ENCODE measurements at places on chromosomes 5 and 9.

DNA sequence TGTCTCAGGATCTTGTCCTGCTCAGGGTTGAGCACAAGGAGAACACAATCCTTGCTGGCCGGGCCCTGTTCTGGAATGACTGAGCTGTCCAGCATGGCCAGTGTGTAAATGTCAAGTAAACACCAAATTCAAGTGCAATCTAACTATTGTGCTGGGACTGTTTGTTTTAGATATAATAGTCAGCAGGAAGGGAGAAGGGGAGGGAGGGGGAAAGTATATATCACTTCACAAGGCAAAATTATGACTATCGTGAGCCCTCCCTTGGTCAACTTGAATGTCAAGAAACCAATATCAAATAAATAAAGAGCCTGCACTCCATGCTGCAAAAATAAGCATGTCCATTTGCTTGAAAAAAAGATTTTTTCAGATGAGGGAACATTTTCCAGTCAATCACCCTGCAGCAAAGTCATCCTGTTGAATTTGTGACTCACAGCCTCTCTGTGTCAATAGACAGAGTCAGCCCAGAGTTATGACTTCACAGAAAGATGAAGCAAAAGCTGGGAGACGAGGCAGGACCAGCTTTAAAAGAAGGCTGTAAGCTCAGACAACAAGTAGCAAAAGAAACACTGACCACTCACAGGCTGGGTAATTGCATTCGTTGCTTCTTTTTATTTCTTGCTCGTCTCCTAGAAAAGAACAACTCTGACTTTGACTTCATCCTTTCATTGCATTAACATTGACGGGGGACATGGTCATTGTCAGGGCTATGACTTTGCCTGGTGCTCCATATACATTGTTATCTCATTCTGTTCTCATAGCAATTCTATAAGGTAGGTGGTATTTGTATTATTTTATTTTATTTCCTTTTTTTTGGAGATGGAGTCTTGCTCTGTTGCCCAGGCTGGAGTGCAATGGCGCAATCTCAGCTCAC, 15.3 kb upstream of the KLF4 start:
- no peak for DNase-seq

- no peak for DNase-seq
Observed at GRCh38 chr9:83266666-83267496, 203.9 kb upstream of the RASEF start.

DNA sequence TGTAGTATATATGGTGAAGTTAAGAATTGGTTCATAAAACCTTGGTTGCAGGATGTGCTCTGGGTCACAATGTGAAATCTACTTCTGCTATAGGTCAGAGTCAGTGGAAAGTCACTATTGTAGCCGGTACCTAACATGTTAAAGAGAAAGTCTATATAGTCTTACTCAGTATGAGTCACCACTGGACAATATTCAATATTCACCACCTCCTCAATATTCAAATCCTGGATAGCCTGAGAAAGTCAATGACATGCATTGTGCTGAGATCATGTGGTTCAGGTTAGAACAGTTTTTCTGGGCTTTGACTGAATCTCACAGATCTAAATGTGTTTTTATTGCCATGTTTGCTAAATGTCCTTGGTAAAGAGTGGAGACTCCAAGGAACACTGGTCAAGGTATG, 108.8 kb downstream of the HMHB1 start:
- no peak for DNase-seq

DNA sequence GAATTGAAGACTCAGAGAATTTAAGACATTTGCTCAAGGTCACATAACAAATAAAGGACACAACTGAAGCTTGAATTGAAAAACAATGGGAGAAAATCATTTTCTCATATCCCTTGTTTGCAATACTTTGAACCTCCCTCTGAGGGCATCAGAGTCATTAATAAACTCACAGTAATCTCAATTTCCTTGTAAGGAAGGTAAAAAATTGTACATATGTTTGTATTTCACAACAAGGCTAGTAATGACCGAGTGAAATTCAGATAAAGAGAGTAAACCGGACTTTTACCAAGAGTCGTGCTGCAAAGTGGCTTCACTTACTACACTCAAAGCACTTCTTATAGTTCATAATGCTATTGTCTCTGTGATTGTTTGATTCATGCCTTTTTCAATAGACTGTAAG, 665.0 kb downstream of the NR2F1-AS1 start:
- no peak for DNase-seq

DNA sequence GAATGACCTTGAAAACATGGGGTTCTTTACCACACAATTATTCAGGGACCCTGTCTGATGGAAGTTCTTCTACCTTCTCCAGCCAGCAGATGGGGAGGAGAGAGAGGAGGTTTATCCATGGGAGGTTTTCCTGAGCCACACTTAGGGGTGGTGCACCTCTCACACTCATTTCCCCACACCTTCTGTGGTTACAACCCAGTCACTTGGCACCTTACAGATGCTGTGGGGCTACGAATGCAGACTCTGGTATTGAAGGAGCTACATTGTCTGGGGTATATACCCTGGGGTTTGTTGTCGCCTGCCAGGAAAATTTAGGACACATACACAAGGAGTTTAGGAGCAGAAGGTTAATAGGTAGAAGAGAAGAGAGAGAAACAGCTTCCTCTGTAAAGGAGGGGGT, 67.5 kb downstream of the F2RL2 start:
- no peak for DNase-seq

DNA sequence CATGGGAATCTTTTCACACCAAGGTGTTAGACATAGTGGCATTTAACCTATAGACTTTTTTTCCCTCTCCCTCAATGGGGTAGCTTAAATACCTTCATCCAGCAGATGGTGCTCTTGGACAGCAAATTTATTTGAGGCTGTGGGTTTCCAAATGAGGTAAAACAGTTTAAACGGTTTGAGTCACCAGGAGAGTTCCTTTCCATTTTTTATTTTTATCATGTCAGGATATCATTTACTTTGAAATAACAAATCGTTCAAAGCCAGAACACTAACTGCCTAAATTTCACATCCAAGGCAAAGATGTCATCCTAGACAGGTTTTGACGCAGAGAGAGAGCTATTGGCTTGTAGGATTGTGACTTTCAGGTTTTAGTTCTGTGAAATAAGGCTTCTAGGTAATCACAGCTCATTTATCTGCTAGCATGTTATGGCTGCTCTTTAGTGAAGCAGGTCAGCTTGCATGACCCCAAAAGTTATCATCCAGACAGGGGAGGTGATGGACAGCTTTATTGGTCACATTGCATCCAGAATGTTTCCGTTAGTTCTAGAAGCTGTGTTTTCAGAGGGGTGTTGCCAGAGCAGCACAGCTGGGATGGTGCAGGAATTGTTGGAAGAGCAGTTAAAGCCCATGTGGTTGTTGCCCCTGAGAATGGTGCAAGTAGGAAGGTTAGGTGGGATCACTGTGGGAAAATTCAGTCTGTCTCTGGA, 69.8 kb downstream of the KDM4C start:
- peak; percentile 25 for DNase-seq

- DNase-seq: peak; percentile 17
Observed at GRCh38 chr5:6686915-6687409, 26.3 kb upstream of the TENT4A start.

GRCh38 chr9:28270156-28270555, 696.9 kb upstream of the C9orf72 start:
- no peak for DNase-seq

DNA sequence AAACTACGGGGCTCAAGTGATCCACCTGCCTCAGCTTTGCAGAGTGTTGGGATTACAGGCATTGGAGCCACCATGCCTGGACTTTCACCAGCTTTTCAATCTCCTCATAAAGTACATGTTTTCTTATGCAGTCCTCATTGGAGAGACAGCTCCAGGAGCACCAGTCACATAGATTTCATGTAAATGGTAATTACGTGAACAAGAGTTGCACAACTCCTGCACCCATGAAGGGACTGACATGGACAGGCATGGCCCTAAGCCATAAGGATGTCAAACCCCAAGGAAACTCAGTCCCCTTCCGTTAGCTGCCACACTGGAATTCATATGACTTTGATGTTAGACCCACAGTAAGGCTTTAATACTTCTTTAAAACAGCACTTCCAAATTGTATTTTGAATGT, 7.6 kb upstream of the ADGRV1 start:
- no peak for DNase-seq

DNA sequence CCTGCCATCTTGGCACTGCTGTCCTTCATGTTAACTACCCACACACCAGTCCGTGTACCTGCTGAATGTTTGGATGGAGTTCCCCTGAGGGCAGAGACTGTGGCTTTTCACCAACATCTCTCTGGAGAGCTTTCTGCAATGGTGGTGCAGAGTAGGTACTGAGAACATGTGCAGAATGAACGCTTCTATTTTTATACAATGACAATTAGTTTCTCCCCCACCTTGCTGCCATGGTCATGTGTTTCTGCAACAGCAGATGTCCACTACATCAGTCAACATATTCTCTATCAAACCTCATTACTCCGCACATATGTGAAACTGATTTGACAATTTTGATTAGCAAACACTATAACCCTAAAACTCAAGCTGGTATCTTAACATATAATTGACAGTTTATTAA, 14.5 kb downstream of the PTCH1 start:
- DNase-seq: no peak

GRCh38 chr5:27494887-27495286, 456.5 kb upstream of the CDH9 start:
- DNase-seq: no peak

DNA sequence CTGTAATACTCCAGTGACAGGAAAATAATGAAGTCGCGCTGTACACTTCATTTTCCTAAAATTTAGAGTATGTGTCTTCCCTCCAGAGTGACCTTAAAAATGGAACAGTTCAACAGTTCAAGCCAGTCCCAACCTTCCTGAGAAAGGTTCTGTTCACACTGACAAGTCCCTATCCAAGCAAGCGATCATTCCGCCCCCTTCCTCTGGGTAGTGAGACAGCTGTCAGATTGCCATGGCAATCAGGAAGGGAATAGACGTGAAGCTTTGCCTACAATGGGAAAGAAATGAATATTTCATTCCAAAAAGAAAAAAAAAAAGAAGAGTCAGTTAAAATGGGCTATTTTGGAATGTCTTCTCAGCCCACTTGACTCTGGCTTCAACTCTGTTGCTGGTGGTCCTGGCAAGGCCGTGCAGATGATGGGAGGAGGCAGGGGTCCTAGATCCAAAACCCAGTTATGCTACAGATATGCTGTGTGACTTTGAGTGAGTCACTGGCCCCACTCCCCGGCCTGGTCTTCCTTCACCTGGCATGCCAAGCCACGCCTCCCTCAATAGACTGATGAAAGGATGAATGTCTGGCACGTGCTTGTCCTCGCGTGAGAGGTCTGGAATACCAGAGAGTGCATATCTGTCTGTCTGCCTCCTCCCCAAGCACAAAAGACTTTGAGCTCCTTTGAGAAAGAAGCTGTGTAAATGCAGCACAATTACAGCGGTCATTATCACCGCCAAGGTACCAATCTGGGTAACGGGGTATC, 165.8 kb upstream of the WWC1 start:
- DNase-seq: no peak

- no peak for DNase-seq
Observed at GRCh38 chr9:111454751-111455150, 29.4 kb downstream of the ECPAS start.

GRCh38 chr9:106892632-106893031, 29.7 kb downstream of the ZNF462 start:
- DNase-seq: peak; percentile 85

DNA sequence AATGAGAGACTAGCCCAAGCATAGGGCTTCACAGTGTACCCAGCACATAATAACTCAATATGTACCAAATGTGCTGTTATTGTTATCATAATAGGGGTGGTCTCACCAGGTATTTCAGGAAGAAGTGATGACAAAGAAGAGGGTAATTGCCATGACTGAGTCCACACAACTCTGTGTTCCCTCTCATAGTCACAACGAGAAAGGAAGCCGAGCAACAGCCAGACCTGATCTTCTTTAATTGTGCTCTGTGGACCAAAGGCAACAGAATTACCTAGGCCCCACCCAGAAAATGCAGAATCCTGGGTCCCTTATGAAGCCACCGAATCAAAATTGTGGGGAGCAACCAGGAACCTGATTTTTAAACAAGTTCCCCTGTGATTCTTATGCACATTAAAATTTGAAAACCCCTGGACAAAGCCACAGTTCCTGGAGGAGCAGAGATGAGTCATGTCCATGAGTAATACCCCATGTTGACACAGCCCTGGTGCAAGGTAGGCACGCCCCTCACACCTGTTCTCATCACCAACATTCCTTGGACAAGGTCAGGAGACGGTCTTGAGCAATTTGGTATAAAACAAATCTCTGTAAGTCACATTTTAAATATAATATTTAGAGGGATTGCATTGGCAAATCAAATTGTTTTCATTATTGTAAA, 5.2 kb downstream of the FGF1 start:
- no peak for DNase-seq

DNA sequence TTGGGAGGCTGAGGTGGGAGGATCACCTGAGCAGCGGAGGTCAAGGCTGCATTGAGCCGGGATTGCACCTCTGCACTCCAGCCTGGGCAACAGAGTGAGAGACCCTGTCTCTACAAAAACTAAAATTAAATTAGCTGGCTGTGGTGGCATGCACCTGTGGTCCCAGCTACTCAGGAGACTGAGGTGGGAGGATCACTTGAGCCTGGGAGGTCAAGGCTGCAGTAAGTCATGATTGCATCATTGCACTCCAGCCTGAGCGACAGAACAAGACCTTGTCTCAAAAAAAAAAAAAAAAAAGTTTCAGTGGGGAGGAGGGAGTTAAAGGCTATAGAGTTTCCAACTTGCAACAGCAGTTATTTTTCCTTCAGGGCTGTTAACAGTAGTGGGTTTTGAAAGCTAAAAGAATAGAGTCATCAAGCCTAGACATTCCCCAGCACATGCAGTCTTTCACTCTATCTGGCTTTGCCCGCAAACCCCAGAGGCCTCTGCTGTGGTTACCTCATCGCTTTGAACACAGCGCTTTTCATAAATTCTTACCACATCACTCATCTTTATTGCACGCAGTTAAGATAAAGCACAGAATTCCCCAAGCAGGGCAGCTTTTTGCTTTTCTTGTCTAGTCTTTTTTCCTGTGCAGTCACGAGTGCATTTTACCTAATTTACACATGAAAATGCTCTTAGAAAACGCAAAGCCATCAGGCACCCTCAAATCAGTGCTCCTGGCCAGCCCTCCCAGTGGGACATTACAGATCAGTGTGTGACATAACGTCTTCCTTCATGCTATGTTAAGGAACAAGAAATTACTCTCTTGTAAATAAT, 8.7 kb upstream of the SLC2A8 start:
- DNase-seq: no peak

DNA sequence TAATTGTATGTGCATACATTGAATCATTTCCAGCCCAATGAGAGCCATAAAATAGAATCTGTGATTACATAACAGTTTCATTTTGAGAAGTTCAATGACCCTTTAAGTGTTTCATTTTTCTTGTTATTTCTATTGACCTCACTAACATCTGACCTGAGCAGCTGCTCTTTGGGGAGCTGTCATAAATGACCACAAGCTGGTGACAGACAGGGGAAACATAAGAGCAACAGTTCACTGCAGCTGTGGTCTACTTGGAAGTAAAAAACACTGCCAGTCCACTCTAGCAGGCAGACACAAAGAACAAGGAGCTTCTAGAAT, 265.4 kb downstream of the DTWD2 start:
- no peak for DNase-seq
